Posterior cingulate gyrus (tissue), 11 donors: ENCODE measurements at places on chromosomes 11 and 22.

DNA sequence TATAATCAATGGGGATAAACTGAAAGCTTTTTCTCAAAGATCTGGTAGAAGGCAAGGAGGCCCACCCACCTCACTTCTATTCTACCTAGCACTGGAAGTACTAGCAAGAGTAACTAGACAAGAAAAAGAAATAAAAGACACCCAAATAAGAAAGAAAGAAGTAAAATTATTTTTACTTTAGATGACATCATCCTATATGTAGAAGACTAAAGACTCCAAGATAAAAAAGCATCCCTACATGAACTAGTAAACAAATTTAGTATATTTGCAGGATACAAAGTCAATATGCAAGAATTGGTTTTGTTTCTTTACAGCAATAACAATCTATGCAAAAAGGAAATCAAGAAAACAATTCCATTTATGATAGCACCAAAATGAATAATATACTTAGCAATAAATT lies 201.5 kb upstream of the KIRREL3 start:
- DNase-seq, result no peak

DNA sequence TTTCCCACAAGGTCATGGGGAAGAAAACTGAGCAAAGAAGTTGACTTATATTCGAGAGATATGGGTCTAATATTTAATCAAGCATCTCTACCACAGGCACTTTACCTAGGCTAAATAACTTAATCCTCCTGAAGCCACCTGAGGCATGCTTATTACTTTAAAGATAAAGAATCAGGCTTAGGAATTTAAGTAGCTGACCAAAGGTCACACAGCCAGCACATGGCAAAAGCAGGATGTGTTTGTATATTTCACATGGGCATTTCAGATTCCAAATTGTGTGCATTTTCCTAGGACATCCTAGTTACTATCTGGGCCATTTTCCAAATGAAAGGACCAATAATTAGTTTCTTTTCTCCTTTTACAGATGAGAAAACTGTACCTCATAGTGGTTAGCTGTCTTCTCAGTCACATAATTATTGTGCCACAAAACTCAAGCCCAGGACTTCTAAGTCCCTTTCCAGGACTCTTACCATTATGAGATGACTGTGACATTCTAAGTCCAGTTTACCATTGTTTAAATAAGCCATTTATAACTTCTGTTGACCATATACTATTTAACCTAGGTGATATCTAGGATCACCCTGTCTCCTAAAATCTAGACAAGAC lies 112.1 kb upstream of the ZC3H12C start:
- no peak for DNase-seq

- no peak for DNase-seq
Observed at GRCh38 chr11:23990346-23991164, 506.3 kb upstream of the LUZP2 start.

- DNase-seq, result no peak
Observed at GRCh38 chr11:93198215-93198845, 539 bp upstream of the SLC36A4 start.

DNA sequence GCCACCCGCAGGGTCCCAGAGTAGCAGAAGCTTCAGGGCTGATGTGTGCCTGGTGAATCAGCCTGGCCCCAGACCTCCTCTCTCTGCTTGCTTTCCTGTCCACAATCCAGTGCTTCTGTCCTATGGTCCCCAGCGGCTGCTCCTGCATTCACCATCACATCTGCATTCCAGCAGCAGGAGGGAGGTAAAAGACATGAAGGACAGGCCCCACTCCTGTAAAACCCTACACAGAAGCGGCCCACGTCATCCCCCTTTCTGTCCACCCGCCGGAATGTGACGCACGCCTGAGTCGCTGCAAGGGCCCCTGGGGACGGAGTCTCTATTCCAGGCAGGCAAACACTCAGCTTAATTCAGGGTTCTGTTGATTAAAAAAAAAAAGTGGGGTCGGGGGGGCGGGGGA lies 58.3 kb downstream of the CDKN1C start:
- peak; percentile 38 for DNase-seq

- no peak for DNase-seq
Observed at GRCh38 chr11:36452236-36452940, 57.7 kb downstream of the TRAF6 start.

DNA sequence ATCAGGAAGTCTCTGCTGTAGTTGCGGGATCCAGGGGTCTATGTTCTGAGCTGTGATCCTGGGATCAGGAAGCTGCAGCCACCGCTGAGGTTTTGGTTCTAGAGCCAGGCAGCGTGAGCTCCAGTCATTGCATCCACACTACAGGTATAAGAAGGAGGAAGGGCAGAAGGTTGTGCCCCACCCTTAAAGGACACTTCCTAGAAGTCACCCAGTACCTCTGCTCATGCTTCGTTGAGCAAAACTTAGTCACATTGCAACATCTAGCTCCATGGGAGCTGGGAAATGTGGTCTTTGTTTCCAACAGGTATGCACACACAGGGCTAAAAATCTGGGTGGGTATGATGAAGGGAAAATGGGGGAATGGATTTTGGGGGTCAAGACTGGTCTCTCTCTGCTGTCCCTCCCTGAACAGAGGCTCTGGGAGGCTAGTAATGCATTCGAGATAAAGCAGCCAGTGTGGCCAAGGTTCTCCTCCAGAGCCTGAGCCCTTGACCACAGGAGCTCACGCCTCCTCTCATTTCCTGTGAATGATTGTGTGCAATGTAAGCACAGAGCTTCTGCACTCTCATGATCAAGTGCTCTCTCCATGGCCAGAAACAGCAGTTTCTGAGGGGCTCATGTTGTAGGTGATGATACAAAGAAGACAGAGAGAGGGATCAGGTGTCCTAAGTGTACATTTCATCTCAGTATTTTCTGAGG lies 86.8 kb upstream of the OR4B1 start:
- DNase-seq, result no peak

DNA sequence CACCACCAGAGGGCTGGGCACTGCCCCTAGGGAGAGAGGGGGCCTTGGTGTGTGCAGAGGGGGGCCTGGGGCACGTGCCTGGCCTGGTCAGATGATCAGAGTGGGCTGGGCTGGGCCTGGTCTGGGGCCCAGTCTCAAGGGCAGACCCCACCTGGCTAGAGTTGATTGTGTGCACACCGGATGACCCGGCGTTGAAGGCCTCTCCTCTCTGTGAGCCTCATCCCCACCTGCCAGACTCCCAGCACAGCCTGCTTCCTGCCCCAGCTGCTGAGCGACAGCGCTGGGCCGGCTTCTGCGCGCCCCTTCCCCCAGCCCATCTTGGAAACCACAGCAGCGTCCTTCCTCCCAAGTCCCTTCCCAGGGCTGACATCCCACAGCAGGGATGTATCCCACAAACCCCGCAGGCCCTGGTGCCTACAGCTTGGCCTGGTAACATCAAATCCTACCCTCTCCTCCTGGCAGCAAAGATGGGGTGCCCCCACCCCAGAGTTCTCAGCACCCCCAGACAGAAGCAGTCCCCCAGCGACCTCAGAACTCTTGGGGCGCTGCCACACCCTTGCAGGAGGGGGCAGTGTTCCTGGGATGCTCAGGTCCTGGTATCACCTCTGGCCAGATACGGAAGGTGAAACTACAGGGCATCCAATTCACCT lies 11.0 kb upstream of the TSSC4 start:
- DNase-seq, result no peak

GRCh38 chr11:36000616-36001190 lies 56.8 kb downstream of the LDLRAD3 start:
- DNase-seq, result no peak

GRCh38 chr22:47849576-47849975 lies 1087.1 kb downstream of the TBC1D22A start:
- DNase-seq, result no peak

GRCh38 chr11:44565211-44565952 lies at the start of gene CD82:
Gene CD82, plus strand, starts transcription at chr11:44565663. Its CDS starts 29,000 bp downstream, at chr11:44594663.
- DNase-seq, result peak; percentile 99

DNA sequence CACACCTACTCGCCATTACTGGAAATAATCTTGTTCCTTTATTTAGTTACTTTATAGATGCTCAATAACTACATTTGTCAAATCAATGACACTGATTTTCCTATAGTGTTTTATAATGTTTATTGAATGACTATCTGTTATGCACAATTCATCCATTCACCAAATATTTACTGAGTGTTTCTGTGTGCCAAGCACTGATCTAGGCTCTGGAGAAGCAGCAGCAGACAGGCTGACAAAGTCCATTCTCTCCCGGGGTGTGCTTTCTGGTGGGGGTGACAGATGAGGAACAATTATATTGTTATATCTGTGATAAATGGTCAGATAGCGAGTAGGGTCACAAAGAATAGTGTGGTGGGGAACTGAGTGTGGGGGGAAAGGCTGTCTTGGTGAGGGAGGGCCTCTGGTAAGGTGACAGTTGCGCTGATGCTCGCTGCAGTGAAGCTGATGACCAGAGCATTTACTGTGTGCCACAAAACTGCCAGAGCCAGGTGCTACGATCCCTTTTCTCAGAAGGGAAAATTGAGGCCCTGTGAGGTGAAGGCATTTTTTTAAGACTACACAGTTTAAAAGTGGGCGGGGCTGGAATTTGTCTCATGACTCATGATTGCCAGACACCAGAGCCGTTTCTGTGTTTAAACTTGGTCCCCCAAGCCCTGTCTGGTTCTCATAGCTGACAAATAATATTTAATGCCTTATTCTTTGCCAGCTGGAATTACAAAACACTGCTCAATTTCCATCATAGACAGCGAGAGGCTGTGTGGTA lies 10.2 kb downstream of the PACS1 start:
- DNase-seq, result no peak

GRCh38 chr11:28536504-28537267 lies 428.5 kb downstream of the METTL15 start:
- DNase-seq, result no peak

- DNase-seq, result no peak
Observed at GRCh38 chr11:16335236-16335962, 20.9 kb downstream of the SOX6 start.

- no peak for DNase-seq
Observed at GRCh38 chr11:13042873-13043342, 33.8 kb downstream of the RASSF10 start.

- DNase-seq, result no peak
Observed at GRCh38 chr11:72998676-72999075, 143.4 kb downstream of the FCHSD2 start.

DNA sequence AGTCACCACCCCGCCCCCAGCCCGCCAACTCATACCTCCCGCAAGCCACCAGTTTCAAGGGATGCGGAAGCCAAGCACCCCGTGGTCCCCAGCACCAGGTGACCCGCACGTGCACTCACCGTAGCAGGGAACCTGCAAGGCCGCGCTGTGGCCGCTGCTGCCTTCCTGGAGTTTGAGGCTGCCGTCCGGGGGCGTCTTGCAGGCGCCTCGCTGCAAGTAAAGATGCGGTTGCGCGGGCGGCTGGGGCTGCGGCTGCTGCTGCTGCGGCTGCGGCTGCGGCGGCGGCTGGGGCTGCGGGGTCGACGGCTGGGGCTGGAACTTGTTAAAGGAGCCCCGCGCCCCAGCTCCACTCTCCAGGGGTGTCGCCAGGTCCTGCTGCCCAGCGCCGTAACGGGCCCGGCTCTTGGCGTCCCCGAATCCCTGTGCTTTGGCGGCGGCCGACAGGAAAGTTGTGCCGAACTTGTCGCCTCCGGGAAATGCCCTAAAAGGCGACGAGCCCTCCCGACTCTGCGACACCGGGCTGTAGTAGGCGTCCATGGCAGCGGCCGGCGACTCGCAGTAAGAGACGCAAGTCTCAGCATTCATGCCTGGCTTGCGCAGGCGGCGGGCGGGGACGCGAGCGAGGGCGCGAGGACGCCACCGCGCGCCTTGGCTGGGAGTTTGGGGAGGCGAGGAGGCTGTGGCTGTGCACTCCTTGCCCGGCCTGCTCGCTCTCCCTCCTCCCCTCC lies at the start of gene ALX4:
TSS of gene ALX4 (minus strand) at position 662 of the 728 bp plus-strand sequence. CDS start at position 585, 77 bp downstream.
- DNase-seq, result no peak

- DNase-seq, result no peak
Observed at GRCh38 chr11:84071851-84072250, 785.7 kb upstream of the CCDC90B start.

- no peak for DNase-seq
Observed at GRCh38 chr11:132032555-132032954, 662.1 kb downstream of the NTM start.

DNA sequence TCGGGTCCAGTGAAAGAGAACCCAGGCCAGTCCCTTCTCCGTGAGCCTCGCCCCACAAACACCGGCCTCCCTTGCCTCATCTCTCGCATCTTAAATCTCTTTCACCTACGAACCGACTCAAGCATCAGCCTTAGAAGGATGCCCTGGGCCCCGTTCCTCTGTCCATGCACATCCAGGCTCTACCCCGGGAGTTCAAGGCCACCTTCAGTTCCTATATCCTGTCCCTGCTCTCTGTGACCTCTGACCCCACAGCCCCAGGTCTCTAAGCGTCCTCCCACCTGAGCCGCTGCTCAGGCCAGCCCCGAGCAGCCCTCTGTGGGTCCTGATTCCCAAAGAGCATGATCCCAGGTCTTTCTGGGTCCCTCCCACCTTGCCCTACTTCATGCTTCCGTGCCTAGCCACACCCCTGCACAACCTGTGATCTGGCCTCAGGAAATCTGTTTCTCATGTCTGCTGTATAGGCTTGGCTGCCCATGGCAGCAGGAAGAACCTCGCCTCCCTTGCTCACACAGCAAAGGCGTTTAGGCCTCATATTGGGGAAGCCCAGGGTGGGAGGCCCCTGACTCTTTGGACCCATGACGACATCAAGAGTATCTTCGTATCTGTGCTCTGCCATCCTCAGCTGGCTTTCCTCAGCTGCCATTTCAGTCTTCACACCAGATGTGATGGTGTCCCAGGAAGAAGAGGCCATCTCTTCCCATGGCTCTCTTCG lies 77.5 kb upstream of the SEPTIN5 start:
- no peak for DNase-seq

DNA sequence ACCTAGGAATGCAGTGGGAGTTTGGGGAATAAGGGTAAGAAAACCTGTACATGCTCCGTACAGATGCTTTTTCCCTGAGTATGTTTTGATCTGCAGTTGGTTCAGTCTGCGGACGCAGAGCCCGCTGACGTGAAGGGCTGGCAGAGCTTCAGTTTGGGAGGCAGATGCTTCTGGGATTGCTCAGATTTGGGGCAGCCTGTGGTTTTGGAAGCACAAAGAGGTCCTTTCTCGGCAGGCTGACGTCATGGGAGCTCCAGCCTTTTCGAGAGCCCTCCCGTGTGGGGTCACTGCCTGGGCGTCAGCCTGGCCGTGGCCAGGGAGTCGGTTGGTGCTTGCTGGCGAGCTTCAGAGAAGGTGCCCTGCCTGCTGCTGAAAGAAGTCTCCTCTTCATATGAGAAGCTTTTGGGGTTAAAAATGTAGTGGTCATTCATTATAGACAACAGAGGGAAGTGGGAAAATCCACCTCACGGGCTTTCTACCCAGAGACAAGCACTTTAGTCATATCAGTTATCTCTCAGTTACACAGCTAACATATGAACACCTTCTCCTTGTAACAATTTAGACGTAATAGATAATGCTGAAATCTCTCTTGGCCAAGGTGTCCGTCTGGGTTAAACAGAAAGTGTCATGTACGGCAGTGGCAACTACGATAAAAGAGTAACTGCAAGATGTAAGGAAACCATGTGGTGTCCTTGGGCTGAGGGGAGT lies 26.8 kb downstream of the TPCN2 start:
- DNase-seq, result peak; percentile 90
